Activated CD4-positive, alpha-beta memory T cell treated with anti-CD3 and anti-CD28 coated beads, Interleukin-2, amount 10 ng/mL, durations not matched to agents 7 days and 5 days (primary cell): ENCODE measurements at places on chromosomes 5 and 9. TPM values are rescaled to one million over a fixed set of nuclear protein-coding genes. Genes with fewer than 3 reads are reported as not detected.

SPINK6 gene
- total RNA-seq = not detected

MELK gene
- total RNA-seq = 56.1 TPM

IL4 gene
- 12.6 TPM for total RNA-seq

FAM153A gene
- 33.7 TPM for total RNA-seq

ARL14EPL gene
- total RNA-seq = not detected

FRRS1L gene
- total RNA-seq = not detected

LCN1 gene
- total RNA-seq = not detected

DBH gene
- not detected for total RNA-seq

NR6A1 gene
- 0.76 TPM for total RNA-seq

CARD9 gene
- total RNA-seq = 1.3 TPM

SLC27A6 gene
- total RNA-seq = not detected

TMOD1 gene
- 1.8 TPM for total RNA-seq

FAM200C gene
- 1.0 TPM for total RNA-seq

LCN9 gene
- not detected for total RNA-seq

C9orf50 gene
- not detected for total RNA-seq

GPR151 gene
- total RNA-seq = not detected

NSMF gene
- 29.0 TPM for total RNA-seq

PPP3R2 gene
- total RNA-seq = not detected

QRFP gene
- not detected for total RNA-seq

PLPP7 gene
- not detected for total RNA-seq

IFNE gene
- total RNA-seq = not detected

TMEFF1 gene
- total RNA-seq = not detected

OBP2B gene
- not detected for total RNA-seq

MAMDC4 gene
- 12.5 TPM for total RNA-seq

FOXD4L5 gene
- 0.13 TPM for total RNA-seq

MAN2A1 gene
- total RNA-seq = 33.5 TPM

PCDHB4 gene
- total RNA-seq = not detected

C6 gene
- not detected for total RNA-seq

CKMT2 gene
- total RNA-seq = not detected

RPL37 gene
- 1,565 TPM for total RNA-seq

RXFP3 gene
- not detected for total RNA-seq

ALDH7A1 gene
- 0.71 TPM for total RNA-seq

ANKHD1 gene
- total RNA-seq = 122 TPM

MYMK gene
- not detected for total RNA-seq

FBXO10 gene
- total RNA-seq = 5.8 TPM

GMCL2 gene
- total RNA-seq = not detected

FAM221B gene
- not detected for total RNA-seq

AQP7 gene
- total RNA-seq = 0.55 TPM

SV2C gene
- total RNA-seq = 0.33 TPM

DUSP1 gene
- 17.0 TPM for total RNA-seq

COL23A1 gene
- total RNA-seq = 0.18 TPM

TLE1 gene
- total RNA-seq = 0.48 TPM

MBLAC2 gene
- 4.9 TPM for total RNA-seq

MAP1B gene
- total RNA-seq = 0.30 TPM

BOD1 gene
- 14.3 TPM for total RNA-seq

LRRC70 gene
- 0.95 TPM for total RNA-seq

PRSS3 gene
- total RNA-seq = not detected
